Mucosa of descending colon (tissue), 3 donors: ENCODE measurements at places on chromosomes 6 and 20.

- no peak for DNase-seq
Measured at GRCh38 chr6:83962582-83962981, 71.0 kb upstream of the MRAP2 start.

- DNase-seq = no peak
Measured at GRCh38 chr6:64270083-64270482, 634.5 kb downstream of the PHF3 start.

DNA sequence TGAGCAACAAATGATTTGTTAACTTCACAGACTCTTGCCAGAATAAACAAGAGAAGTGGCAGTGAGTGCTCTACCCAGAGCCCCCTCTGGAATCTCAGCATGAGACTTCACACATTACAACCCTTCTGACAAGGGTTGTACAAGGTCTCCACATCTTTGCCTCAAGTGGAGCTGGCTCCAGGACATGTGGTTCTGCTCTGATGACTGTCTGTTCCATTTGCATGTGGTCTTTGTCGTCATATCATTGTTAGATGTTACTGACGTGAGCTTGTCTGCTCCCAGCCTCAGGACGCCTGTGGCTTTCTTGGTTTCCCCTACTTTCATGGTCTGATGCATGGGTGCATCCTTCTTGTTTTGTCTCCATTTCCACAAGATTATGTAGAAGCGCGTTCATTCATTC, 115.0 kb downstream of the SLC24A3 start:
- no peak for DNase-seq

DNA sequence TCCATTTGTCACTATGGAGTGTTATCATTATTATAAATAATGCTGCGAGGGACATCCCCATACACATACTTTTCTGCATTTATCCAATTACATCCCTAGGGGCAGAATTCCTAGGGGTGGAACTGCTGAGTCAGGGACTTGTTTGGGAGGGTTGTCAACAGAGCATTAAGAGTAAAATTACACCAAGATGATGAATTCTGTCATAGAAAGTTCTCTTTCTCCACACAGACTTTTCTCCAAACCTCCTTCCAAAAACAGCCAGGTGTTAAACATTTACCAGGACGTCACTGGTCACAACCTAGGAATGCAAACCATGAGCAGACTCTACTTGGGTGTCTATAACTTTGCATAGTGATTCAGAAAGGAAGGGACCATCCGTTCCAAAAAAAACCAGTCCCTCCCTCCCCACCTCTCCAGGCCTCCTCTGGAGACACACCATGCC, 95.5 kb downstream of the PRND start:
- DNase-seq = no peak

- no peak for DNase-seq
Measured at GRCh38 chr6:75202676-75203131, 3.1 kb downstream of the COL12A1 start.

DNA sequence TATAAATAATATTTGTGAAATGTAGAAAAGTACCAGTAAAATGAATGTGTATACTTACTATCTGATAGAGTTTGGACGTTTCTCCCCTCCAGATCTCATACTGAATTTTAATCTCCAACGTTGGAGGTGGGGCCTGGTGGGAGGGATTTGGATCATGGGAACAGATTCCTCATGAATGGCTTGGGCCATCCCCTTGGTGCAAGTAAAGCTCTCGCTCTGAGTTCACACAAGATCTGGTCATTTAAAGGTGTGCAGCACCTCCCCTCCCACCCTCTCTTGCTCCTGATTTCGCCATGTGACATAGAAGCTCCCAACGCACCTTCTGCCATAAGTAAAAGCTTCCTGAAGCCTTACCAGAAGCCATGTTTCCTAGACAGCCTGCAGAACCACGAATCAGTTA, 219.0 kb downstream of the HACE1 start:
- no peak for DNase-seq

DNA sequence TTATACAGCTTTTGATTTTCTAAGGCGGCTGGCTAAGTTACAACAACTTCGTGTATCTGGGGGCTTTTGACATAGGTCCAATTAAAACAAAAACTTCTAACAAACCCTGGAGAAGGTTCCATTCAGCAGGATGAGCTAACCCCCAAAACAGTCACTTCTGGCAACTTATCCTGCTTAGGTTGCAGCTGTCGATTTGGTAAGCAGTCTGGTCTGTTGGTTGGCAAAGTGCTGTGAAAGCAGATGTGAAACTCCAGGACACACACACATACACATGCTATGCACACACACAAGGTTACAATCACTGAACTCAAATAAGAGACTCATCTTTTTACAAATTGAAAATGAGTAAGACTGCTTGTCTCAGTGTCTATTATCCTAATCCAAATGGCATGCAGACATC, 119.0 kb upstream of the STMND1 start:
- DNase-seq = no peak

DNA sequence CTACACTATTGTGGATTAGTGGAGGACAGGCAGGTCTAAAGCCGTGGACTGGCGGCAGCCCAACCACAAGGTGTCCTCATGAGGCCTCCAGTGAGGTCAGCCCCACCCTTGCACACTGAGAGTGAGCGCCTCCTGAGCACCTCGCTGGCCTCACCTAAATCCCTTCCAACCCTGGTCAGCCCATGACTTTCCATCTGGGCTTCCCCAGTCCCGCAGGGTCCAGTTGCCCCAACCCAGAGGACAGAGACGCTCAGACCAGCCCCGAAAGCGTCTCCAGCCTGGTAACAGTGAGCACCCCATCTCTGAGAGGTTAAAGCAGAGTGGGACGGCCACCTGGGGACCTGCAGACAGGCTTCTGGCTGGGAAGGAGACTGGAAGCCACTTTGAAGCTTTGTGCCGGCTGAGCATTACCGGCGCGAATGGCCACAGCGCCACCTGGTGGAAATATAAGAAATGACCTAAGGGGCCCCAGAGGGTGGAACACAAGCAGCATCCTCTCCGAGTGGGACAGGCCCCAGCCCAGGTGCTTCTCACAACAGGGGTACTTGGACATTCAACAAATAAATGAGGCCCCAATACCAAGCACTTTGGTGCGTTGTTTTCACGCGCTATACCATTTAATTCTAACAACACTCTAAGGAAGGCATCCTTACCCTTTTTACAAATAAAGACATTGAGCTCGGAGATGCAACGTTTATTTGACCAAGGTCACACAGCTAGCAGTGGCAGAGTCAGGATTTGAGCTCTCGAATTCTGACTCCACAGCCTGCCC, 65.7 kb upstream of the TOP1 start:
- peak; percentile 68 for DNase-seq

DNA sequence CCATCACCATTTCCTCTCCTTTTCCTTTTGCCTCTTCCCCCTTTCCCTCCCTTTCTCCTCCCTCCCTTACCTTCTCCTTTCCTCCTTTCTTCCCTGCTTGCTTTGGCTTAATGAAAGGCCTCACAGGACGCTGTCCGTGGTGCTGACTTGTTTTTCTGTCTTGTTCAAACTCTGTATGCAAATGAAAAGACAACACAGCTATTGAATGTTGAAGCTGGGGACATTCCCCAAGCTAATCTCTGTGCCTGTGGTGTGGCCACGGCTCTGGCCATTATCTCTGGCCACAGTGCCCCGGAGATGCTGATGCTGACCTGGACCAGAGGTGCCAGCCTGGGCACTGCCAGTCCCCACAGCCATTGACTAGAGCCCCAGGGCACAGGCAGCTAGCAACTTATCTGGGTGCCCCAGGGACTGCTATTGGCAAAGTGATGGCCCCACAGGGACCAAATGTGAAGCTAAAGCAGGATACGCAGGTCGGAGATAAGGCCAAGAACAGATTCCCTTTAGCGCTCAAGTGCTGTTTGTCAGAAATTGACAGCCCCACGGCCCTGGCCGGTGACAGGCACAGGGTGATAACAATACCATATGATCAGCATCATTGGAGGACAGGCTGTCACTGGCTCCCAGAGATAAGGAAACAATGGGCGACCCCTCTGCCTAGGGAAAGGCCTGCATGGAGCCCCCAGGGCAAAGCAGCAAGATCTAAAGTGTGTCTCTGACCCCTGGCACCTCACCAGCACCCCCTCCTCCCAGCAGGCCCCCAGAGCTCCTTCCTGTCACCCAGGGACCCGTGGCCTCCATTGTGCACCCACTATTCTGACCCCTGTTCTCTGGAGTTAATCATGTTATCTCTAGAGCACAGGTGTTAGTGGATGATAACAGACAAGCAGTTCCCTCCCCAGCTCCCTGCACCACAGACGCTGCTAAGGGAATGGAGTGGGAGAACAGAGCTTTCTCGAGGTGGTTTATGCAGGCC, 31.6 kb upstream of the SLC32A1 start:
- no peak for DNase-seq

DNA sequence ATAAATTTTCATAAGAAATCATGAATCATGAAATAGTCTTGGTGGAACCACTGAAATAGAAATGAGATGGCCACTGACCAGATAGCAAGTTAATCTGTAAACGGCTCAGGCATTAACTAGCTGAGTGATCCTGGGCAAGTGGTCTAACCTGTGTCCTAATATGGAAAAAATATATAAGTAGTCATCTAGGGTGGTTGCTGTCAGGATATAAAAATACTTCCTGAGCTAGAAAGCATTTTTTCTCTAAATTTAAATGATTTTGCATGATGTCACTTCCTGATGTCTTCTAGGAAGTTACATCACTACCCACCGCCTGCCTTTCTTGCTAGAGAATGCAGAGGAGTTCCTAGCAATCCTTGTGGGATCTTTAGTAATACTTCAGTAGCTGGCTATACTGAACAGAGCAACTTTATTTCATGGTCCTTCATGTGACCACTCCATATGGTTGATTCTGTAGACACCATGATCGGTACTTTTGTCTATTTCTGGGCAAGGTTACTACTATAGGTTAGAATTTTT, 228.1 kb upstream of the CEP162 start:
- no peak for DNase-seq

DNA sequence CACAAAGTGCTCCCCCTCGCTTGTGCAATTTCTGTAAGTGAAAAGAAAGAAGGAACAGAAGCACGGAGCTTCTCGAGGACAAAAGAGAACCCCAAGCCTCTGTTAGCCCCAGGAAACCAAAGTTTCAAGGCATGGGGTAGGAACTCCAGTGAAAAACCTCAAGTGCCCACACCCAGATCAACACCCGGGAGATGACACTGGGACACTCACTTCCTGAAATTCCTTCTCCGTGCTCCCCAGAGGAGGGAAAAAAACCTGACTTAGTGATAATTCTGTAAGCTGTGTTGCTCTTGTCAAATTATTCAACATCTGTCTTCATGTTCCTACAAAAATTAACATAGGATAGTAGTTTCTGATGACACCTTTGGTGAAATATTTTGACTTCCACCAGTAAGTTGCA, 4.6 kb downstream of the MDGA1 start:
- no peak for DNase-seq

GRCh38 chr6:36039112-36039511, 11.5 kb downstream of the MAPK14 start:
- DNase-seq = no peak

DNA sequence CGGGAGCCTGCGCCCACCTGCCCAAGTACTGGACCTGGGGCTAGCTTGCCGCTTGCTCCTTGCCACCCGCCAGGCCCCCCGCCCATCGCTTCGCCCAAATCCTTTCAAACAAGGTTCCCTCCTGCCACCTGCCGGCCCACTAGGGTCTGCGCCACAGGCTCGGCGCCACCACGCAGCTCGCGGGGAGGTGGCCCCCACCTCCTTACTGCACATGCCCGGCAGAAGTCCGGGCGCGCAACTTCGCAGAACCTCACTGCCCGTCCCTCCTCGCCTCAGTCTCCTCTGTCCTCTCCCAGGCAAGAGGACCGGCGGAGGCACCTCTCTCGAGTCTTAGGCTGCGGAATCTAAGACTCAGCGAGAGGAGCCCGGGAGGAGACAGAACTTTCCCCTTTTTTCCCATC, 11.2 kb downstream of the GNAS-AS1 start:
- no peak for DNase-seq

GRCh38 chr20:54345301-54345724, 130.1 kb upstream of the DOK5 start:
- no peak for DNase-seq

- no peak for DNase-seq
Measured at GRCh38 chr6:2104524-2104880, 140.9 kb downstream of the GMDS start.

GRCh38 chr6:4491501-4492260, 284.5 kb upstream of the CDYL start:
- no peak for DNase-seq

- DNase-seq = no peak
Measured at GRCh38 chr6:100440935-100441334, 23.8 kb downstream of the SIM1 start.

GRCh38 chr6:44980841-44981240, 347.3 kb upstream of the RUNX2 start:
- DNase-seq = no peak

DNA sequence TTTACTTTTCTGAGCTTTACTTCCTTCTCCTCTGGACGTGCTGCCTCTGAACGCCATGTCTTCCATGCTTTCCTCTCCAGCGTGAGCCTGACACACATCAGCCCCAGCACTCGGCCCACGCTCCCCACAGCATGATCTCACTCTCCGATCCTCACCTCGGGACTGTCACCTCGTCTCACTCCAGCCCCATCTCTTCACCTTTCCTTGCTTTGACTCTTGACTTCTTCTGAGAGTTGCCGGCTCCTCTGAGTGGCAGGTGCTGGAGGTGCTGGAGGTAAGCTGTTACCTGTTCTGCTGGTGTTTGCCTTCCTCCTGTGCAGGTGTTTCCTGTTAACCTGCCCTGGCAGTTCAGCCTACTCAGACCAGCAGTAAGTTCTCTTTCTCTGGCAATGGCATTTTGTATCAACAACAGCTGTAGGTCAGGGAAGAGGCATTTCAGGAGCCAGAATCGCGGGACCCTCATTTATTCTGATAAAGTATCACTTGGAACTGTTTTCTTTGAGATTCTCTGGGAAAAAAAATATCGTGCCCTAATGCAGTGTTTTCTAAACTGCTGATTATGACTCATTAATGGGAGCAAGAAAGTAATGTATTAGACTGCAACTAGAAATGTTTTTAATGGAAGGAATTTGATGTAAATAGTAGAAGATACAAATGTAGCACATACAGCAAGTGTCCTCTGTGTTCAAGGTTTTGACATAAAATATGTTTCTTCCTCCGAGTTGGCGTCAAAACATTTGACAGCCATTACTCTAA, 106.5 kb downstream of the ARID1B start:
- no peak for DNase-seq

DNA sequence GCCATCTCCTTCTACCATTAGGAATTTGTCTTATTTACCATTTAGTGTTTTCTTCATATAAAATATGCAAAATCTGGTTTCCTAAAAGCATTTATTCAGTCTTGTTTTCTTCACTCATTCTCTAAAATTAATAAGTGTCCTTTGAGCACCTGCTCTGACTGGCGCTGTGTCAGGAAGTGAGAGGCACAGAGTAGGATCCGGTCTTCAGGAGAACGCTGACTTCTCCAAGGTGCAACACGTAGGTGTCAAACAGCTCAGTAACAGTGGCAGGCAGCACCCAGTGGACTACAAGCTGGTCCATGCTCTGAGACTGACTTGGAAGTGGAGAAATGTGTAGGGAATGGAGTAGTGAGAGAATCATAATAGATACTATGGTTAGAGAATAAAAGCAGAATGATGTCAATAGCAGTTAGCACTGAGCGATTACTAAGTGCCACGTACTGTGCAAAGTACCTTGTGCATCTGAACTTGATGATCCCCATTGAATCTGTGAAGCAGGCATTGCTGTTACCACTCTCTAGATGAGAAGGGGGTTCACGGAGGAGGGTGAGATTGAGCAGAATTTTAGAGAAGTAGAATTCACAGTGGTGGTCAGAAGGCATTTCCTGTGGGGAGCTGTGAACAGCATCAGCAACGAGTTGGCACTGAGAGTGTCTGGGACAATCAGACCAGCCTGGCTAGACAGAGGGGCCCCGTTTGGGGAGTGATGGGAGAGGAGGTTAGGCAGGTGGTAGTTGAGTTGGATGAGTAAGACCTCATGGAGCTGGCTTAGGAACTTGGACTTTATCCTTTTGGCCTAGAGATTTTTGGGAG, 569.8 kb downstream of the QKI start:
- DNase-seq = no peak

- DNase-seq = no peak
Measured at GRCh38 chr6:1144842-1145767, 166.8 kb upstream of the FOXQ1 start.
